ENCODE measurements at places on chromosomes 16 and 17. TPM values are rescaled to one million over a fixed set of nuclear protein-coding genes. Genes with fewer than 3 reads are reported as not detected.

DOC2B gene
- total RNA-seq: 5.5 TPM

NOXO1 gene
- not detected for total RNA-seq

ZNF688 gene
- 7.4 TPM for total RNA-seq

TVP23A gene
- total RNA-seq: not detected

ARMC7 gene
- 11.6 TPM for total RNA-seq

SLC22A31 gene
- total RNA-seq: 2.6 TPM

PYDC1 gene
- total RNA-seq: not detected

MMP25 gene
- total RNA-seq: 12.8 TPM

TPSG1 gene
- not detected for total RNA-seq

NAA60 gene
- 35.4 TPM for total RNA-seq

GPR142 gene
- total RNA-seq: not detected

SMIM22 gene
- not detected for total RNA-seq

Measured in activated T-helper 1 cell treated with anti-CD3 and anti-CD28 coated beads, Interleukin-12 subunit alpha, Interleukin-12 subunit beta, Interleukin-2, Interleukin-4 antibody, amounts not matched to agents 30 ng/mL and 10 ng/mL and 1 ng/mL, durations not matched to agents 14 hours and 24 hours and 36 hours (primary cell).